ENCODE measurements at places on chromosomes 3 and 15.

- no peak for DNase-seq
Observed at GRCh38 chr3:37559461-37559860, 302.2 kb upstream of the CTDSPL start.

DNA sequence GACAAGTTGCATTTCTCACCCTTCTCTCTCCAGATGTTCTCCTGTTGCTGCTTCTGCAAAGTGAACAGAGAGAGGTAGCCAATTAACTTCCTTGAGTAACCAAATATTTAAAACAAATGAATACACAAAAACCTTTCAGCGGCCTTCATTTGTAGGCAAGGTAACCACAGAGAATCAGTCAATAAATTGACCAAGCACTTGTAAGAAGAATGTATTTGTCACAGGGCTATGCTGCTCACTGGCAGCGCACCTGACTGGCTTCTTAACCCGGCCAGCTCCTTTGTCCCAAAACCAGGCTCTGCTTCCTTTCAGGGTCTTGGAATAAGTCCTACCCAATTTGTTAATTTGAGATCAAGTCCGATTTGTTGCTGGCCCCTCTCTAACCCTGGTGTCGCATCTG, 43.5 kb upstream of the STXBP5L start:
- DNase-seq = no peak

DNA sequence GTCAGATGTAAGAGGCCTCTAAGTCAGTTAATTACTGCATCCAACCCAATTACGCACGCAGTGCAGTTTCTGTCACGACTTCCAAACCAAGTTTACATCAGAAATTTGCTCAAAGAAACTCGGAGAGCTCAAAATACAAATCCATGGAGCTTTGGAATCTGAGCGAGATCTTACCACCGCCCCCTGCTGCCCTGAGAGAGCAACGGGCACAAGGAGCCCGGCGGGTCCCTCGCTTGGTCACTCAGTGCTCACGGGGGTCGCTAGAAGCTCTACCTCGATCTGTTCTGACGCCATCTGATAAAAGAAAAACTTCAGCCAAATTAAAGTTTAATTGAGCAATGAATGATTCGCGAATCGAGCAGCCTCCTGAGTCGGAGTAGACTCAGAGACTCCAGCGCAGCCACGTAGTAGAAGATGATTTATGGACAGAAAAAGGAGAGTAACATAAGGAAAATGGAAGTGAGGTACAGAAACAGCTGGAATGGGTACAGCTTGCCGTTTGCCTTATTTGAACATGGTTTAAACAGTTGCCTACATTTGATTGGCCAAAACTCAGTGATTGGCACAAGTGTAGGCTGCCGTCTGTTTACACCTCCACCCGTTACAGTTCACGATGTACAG, 232.7 kb upstream of the ATP10A start:
- DNase-seq = no peak

DNA sequence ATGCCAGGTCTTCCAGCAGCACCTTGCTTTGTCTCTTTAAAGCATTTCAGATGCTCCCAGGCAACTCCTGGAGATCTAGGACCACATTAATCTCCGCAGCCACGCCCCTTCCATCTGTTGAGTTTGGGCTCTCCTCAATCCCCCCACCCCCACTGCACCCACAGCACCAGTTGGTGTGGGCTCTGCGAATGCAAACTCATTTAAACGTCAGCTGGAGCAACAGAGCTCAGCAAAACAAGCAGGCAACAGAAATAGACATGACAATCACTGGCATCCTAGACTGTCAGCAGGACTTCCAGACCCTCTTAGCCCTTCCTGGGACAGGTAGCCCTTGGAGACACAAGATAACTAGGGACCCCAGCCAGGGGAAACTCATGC, 106.9 kb downstream of the LSM3 start:
- no peak for DNase-seq

- DNase-seq = no peak
Observed at GRCh38 chr3:180973543-180973942, 16.0 kb downstream of the DNAJC19 start.

- DNase-seq = no peak
Observed at GRCh38 chr15:63582718-63583426, 14.3 kb upstream of the FBXL22 start.

DNA sequence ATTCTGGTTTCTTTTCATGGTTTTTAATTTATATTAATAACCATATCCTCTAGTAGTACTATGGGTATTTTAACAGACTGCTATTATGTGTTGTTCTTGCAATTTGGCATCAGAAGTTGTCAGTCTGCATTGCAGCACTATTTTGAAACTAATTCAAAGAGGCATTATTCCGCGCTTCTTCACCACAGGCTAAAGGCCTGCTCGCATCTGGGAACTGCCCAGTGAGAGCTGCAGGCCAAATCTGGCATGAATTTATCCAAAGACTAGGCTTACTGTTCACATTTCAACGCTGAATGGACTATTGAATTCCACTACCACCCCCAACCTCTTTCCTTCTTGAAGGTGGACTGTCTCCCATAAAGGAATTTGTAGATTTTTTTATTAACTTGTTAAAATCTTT, 310.4 kb upstream of the NR2F2 start:
- no peak for DNase-seq

DNA sequence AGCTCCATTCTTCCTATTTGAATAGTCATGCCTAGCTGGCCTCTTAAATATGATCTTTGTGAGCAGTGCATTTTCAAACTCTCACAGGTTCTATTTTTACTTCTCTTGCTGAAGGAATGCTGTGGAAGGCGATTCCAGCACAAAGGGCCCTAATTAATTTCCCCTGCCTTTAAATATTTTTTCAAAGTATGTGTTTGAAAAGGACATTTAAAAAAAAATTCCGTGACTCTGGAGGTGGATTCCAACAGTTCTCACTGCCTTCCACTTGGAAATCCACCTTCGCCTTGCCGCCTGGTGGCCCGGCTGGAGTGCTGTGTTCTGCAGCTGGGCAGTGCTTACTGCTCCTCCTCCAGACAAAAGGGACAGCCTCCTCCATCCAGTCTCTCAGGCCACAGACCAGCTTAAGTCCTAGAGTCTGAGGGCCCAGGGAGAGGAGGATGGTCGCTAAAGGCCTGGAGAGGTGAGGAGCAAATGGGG, 61.5 kb upstream of the CORO2B start:
- no peak for DNase-seq

- no peak for DNase-seq
Observed at GRCh38 chr3:195171093-195171873, 99.7 kb downstream of the XXYLT1 start.

GRCh38 chr3:113948015-113948917, 453 bp downstream of the ZDHHC23 start:
- peak; percentile 26 for DNase-seq

Measured in activated CD4-positive, alpha-beta T cell treated with anti-CD3 and anti-CD28 coated beads for 4 hours (primary cell).